KBM-7 (cell line): ENCODE measurements at places on chromosomes 1 and 21.

- DNase-seq, result no peak
Observed at GRCh38 chr1:193079187-193079586, 19.8 kb downstream of the RO60 start.

GRCh38 chr1:74811436-74812179 lies 78.7 kb downstream of the TYW3 start:
- DNase-seq, result peak; percentile 3

- DNase-seq, result no peak
Observed at GRCh38 chr1:179017383-179018326, 8.0 kb upstream of the FAM20B start.

DNA sequence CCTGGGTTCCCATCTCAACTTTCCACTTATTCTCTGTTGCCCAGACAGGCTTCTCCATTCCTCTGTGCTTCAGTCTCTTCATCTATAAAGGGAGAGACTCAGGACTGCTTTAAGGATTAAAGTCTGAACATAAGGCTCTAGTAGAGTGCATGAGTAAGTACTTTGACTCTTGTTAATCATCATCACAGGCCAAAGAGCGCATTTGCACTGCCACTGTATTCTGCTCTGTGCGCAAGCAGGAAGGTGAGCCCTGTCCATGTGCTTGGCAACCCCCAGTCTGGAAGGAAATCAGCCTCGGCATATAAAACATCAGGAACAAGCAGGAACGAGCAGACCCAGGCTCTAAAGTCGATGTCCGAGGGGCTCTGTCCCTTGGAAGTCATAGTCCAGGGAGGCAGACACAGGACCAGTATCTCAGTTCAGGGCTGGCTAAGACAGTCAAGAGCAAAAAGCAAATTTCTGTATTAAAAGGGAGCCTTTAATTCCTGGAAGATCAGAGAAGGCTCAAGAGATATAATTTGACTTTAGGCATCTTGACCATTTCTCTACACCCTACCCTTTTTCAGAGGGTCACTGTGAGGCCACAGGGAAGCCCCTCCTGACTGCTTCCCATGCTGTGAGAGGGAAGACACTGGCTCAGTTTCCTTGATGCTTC lies 131.2 kb downstream of the TRABD2B start:
- DNase-seq, result no peak

- DNase-seq, result no peak
Observed at GRCh38 chr1:171083222-171083621, 7.5 kb upstream of the FMO3 start.

GRCh38 chr1:61084491-61085031 lies 2.2 kb downstream of the NFIA start:
- DNase-seq, result no peak

DNA sequence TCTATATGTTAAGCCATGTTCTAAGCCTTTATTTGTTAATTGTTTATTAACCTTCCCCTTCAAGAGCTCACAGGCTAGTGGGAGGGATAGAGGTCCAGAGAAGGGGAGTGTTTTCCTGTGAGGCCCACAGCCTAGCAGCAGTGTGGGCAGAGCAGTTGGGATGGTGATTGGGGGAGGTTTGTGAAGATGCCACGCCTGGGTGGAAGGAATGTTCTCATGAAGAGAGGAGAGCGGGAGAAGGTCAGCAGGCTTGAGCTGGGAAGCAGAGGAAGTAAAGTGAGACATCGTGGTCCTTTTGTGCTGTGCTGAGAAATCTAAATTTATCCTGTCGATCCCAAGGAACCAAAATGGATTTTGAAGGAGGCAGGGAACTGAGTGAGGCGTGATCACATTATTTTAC lies 42.6 kb downstream of the TRAPPC10 start:
- no peak for DNase-seq

DNA sequence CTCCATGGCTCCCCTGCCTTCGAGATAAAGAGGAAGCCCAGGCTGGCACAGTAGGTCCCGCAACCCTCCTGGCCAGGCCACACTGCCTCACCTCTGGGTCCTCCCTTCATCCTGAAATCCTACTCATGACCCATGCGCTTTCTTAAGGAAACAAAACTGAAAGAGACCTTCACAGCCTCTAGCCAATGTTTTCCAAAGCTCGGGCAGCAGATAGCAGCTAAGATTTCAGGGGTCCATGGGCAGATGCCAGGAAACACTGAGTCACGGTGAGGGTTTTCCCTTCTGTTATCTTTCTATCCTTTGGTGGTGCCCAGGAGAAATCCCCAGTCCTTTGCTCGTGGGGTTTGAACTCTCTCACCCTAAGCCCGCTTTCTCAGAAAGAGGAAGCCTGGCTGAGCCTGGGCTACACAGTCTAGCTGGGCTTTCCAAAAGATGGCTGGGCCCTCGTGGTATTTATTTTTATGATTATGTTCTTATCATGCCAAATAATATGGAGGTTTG lies 26.6 kb downstream of the TTC39A start:
- peak; percentile 59 for DNase-seq

DNA sequence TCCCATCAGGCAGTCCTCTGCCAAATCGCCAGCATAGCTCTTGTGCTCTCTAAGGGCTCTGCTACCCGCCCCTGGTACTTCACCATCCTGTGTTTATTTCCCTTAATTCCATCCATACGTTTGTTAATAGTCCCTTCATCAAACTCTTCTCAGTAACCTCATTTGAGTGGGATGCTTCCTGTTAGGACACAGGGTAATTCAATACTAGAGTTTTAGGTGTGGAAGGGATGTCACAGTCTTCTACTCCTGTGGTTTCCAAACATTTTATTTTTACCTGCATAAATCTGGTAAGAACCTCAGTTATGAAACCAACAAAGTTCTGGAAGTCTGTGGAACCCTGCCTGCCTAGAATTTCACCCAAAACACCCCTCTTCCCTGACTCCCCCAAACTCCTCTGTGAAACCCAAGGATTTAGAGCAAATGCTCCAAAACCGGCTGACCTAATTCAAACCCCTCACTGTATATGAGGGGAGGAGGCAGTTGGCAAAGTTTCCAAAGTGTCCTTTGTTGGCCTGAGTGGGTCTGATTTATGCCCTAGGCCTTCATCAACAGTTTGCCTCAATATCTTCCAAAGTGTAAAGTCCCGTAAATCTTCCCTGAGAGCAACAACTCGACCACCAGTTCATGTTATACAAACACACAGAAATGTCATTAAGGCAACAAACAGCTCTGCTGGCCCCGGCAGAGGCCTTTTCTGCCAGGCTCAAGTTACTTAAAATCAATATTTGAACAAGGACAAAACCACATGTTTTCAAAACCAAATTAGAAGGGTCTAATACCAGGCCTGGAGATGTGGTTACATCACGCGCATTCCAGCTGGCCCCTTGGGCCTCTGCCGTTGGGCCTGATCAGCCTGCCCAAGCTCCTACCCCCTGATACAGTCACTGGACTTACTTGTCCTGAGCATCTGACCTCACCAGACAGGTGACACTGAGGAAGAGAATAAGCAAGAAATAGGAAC lies 82.4 kb upstream of the FGGY start:
- DNase-seq, result no peak

- DNase-seq, result peak; percentile 81
Observed at GRCh38 chr1:109619576-109620400, at the start of the genes AMPD2 and GNAT2. AMPD2 (plus strand) TSS chr1:109619837; CDS start chr1:109621176, 1,339 bp downstream. GNAT2 (minus strand) TSS chr1:109619616; CDS start chr1:109612870, 6,746 bp downstream.

DNA sequence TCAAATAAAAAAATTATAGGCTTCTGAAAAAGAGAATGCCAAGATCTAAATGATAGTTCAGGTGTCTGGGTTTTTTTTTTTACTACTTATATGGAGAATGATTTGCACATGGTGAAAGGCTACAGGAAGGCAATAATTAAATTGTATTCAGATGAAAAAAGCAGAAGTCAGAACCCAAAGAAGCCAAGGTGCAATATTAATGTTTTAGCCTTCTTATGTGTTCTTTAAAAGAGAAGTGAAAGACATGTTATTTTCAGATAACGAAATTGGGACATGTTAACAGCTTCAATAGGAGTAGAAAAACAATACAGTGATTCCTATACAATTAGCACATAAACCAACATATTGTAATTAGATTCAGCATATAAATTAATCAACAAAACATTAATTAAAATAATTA lies 452.9 kb upstream of the PRMT6 start:
- DNase-seq, result no peak

DNA sequence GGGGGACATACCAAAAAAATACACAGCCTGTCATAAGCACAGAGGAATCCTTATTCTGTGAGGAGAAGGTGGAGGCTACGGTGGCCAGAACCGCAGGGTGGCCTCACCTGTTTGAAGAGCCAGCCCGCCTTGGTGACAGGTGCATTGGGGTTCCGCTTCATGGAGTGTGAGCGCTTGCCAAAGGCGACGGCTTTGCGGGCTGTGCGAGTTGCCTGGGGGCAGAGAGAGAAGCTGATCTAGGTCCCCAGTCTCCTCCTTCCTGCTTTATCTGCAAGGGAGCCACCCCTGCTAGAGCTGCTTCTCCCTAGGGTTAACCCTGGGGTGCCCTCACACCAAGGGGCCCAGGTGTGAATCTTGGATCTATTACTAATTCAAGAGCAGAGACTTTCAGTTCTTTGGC lies 54.3 kb upstream of the GOLT1A start:
- no peak for DNase-seq

- DNase-seq, result no peak
Observed at GRCh38 chr1:202516434-202516877, 168.0 kb downstream of the PPP1R12B start.

GRCh38 chr1:3729594-3730542 lies 22.4 kb upstream of the CCDC27 start:
- no peak for DNase-seq

DNA sequence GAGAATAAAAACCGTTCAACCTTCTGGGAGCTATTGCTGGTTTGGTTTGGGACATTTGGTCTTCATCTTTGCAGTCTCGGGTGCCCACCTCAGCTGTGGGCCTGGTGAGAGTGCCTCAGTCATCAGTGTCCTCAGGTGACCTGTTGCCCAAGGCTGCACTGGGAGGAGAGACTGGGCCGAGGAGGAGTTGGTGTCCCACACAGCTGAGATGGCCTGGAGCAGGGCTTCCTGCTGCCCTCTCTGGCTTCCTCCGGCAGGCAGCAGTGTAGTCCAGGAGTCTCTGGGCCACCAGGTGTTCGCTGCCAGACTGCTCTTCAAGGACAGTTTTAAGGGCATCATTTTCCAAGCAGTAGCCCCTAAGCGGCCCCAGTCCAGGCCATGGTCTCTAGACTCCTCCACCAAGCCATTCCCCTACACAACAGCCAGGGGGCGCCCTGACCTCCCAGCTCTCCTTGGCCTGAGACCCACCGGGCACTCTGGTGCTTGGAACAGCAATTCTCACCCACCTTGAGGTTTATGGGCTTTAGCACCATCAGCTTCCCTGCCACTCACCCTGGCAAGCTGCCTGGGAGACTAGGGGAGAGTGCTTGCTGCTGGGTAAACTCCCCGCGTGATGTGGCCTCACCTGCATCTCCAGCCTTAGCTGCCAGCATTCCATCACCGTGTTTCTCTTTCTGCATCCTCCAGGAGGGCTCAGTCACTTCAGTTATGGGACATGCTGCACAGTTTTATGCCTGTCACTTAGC lies 9.1 kb upstream of the SYTL1 start:
- DNase-seq, result peak; percentile 56

DNA sequence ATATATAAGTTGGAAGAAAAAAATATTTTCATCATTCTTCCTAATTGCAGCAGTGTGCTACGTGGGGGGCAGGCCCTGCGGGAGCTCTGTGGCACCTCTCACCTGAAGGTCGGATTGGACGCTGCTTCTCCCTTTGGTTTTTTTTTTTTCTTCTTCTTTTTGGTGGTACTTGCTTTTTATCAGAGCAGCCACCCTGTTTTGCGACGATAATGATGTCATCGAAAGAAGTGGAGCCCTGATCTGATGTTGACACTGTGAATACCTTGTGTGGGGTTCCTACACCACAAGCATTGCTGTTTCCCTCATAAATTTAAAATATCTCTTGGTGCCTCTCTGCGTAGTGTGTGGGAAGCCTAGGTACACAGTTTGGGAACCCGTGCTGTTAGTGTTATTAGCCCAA lies 5.5 kb downstream of the TRAPPC10 start:
- no peak for DNase-seq

DNA sequence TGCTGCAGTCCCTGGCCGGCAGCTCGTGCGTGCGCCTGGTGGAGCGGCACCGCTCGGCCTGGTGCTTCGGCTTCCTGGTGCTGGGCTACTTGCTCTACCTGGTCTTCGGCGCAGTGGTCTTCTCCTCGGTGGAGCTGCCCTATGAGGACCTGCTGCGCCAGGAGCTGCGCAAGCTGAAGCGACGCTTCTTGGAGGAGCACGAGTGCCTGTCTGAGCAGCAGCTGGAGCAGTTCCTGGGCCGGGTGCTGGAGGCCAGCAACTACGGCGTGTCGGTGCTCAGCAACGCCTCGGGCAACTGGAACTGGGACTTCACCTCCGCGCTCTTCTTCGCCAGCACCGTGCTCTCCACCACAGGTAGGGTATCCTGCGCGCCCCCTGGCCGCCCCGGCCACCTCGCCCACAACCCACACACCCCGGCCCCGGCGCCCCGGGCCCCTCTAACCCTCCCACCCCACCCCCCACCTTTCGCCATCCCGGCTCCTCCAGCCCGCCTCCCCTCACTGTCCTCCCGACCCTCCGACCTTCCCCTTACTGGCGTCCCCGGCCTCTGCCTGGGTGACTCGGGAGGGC lies 352 bp downstream of the KCNK1 start:
- no peak for DNase-seq

GRCh38 chr1:214281720-214282629 lies 1.0 kb downstream of the SMYD2 start:
- no peak for DNase-seq

DNA sequence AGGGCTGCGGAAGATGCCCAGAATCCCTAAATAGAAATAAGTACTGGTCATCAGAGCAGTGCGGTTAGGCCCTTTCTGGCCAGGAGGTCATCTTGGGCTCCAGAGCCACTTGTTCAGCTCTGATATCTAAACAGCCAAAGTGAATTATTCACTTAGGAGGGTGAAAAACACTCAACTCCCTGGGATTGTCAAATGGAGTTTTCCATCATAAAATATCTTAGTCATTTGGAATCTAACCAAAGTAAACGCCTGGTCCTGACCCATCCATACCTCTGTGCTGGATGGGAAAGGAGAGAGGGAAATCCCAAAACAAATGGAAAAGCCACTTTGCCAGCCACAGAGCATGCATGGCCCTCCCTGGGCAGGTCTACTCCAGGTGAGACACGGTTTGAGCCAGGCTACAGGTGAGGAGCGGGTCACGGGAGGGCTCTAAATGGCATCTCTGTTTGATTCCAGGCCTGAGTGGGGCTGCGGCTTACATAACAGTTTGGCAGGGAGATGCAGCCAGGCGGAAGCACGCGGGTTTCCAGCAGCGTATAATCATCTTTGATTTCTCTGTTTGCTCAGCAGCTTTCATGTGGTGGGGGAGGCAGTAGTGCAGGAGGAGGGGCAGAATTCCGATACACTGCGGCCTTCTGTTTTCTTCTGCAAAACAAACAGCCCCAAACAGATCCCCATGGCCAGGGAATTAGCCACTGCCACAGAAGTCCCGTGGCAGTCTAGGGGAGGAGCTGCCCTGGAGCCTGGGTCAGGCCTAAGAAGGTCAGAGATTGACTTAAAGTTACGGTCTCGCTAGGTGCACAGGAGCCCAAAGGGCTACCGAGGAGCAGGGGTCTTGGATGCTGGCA lies 59.1 kb upstream of the ZNF648 start:
- DNase-seq, result no peak

- no peak for DNase-seq
Observed at GRCh38 chr1:202807451-202807925, 733 bp downstream of the KDM5B start.

GRCh38 chr1:46719689-46720088 lies 775 bp upstream of the EFCAB14 start:
- DNase-seq, result no peak

GRCh38 chr21:27164208-27165177 lies 197.6 kb upstream of the ADAMTS5 start:
- no peak for DNase-seq

- no peak for DNase-seq
Observed at GRCh38 chr1:70727886-70728489, 316.9 kb downstream of the CTH start.
